ENCODE measurements at places on chromosomes 7 and 10.
A peak's percentile ranks its signal among the peaks of the same experiment; 100 is the strongest.

GRCh38 chr7:143974459-143974858 lies 19.8 kb downstream of the OR2F1 start:
- no peak for DNase-seq

GRCh38 chr7:143258831-143259230 lies 4.4 kb upstream of the GSTK1 start:
- no peak for DNase-seq

DNA sequence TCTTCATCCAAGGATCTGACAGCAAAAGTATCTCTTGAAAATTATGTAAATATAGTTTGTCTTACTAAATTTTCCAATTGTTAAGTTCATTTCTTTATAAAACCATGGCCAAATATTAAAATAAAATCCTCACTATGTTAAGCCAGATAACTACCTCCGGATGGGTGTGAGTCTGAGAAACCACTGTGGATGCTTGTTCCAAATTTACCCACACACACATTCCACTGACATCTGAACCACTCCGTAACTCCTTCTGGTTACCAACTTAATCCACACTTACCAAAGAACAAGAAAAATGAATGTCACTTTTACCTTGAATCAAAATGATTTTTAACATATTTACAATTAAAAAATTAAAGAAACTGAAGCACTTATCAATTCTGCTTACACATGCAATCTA lies 19.7 kb downstream of the CYTH3 start:
- DNase-seq, result no peak

DNA sequence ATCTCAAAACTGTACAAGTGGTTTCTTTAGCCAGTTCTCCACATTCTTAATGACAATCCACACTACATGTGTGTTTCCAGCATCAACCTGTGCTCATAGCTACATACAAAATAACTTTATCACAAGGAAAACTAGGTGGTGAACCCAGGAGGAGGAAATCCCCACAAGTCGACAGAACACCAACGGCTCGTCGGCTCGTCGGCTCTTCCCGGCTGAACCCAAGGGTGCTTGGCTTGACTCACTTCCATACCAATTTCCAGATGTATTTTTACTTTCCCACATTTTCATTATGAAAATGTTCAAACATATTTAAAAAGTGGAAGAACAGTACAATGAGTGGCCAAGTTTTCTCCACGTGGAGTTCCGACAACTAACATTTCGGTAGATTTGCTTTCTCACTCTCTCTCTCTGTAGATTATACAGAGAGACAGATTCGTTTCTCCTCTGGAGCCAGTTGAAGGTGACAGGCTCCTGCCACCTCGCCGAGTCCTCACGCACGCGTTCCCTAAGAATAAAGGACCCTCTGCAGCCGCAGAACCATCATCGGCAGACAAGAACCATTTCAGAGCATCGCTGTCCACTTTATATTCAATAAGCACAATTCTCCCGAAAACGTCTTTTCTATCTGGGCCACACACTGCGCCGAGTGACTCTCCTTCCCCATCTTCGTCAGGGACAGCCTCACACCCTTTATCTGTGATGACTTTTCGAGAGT lies 53.3 kb downstream of the DIP2C start:
- DNase-seq, result no peak

GRCh38 chr7:37193087-37193774 lies 255.4 kb downstream of the ELMO1 start:
- DNase-seq, result no peak

GRCh38 chr10:32095116-32095733 lies 39.0 kb upstream of the KIF5B start:
- no peak for DNase-seq

GRCh38 chr7:102431617-102432298 lies 1.6 kb upstream of the ORAI2 start:
- peak; percentile 69 for DNase-seq

DNA sequence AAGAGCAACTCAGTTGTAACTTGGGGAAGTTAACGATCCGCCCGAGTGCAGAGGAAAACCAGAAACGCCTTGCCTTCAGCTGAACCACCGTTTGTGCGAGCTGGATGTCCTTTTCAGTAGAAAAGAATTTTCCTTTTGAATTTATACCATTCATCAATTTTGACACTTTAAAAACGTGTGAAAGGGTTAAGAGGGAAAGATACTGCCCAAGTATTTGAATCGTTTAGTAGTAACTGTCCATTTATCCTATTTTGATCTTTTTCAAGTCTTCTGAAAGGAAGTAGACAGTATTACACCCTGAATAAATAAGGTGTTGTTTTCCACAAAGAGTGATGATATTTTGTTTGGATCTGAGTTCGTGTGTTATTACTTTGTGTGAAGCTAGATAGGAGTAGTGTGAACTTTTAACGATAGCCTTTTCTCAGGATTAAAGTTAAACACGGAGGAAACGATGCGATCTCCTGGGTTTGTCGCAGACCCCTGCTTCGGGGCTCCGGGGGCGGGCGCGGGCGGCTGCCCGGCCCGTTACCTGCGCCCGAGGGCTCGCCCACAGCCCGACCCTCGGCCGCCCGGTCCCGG lies 830 bp upstream of the BMI1 start:
- DNase-seq, result peak; percentile 16

- peak; percentile 41 for DNase-seq
These were observed 8.0 kb upstream of the ZNRF2 start for GRCh38 chr7:30276203-30276900.

- DNase-seq, result peak; percentile 23
These were observed 558.9 kb upstream of the MGMT start for GRCh38 chr10:128908099-128908498.

GRCh38 chr10:46232084-46232483 lies 54.7 kb upstream of the ANTXRL start:
- DNase-seq, result no peak

DNA sequence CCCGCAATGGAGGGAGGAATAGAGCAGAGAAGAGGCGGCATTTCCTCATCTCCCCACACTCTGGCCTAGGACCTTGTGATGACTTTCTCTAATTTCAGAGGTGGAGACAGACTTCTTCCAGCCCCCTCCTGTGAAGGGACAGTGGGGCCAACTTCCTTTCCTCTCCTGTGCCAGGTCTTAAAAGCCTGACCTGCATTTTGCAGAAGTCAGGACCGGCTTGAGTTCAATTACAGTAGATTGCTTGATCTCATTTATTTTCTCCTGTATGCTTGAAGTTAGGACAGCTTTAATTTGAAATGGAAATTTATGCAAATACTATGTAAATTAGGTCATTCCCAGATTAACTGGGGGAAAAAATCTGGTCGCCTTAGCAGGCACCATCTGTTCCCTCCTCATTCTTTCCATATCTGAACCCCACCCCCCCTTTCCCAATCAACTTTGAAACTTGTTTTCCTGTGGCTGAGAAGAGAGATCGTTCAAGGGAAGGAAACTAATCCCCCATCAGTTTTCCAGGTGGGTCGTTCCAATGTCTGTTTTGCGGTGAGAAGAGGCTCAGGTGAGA lies 57.1 kb downstream of the SYPL1 start:
- peak; percentile 26 for DNase-seq

DNA sequence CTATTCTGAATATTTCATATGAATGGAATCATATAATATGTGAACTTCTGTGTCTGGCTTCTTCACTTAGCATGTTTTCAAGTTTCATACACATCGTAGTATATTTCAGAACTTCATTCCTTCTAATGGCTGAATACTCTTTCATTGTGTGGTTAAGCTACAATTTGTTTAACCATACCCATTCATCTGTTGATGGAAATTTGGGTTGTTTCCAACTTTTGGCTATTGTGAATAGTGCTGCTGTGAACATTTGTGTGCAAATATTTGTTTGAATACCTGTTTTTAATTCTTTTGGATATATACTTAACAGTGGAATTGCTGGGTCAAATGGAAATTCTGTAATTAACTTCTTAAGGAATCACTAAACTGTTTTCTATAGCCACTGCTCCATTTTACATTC lies 86.0 kb upstream of the MDFIC start:
- DNase-seq, result no peak

Measured in NCI-H2171 treated with DMSO at 0.1 percent for 48 hours (cell line).